Myocyte (in vitro differentiated cells): ENCODE measurements at places on chromosomes 16 and 17.

- no peak for DNase-seq
Measured at GRCh38 chr17:70863436-70864248, 694.3 kb downstream of the KCNJ2 start.

DNA sequence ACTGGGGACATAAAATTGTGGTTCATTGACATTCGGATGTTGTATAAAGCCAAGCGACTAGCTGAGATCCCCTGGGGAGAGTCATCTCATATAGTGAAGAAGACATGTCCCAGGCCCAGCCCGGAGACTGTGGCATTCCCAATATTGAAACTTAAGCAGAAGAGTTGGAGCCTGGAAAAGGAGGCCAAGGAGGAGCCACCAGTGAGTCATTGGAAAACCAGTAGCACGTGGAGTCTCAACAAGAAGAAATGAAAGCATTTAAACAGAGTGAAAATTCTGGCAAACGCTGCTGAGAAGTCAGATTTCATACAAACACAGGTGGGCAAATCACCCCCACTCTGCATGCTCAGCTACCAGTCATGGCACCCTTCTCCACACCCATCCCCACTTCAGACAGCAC, 9.4 kb upstream of the ELAC2 start:
- no peak for DNase-seq

GRCh38 chr17:28916302-28916934, 13.5 kb upstream of the DHRS13 start:
- peak; percentile 40 for DNase-seq

- no peak for DNase-seq
Measured at GRCh38 chr17:12242345-12242954, 221.8 kb downstream of the MAP2K4 start.

GRCh38 chr16:12440228-12440530, 363.5 kb downstream of the CPPED1 start:
- DNase-seq: no peak

- DNase-seq: no peak
Measured at GRCh38 chr17:16975744-16976625, 4.1 kb upstream of the TNFRSF13B start.

DNA sequence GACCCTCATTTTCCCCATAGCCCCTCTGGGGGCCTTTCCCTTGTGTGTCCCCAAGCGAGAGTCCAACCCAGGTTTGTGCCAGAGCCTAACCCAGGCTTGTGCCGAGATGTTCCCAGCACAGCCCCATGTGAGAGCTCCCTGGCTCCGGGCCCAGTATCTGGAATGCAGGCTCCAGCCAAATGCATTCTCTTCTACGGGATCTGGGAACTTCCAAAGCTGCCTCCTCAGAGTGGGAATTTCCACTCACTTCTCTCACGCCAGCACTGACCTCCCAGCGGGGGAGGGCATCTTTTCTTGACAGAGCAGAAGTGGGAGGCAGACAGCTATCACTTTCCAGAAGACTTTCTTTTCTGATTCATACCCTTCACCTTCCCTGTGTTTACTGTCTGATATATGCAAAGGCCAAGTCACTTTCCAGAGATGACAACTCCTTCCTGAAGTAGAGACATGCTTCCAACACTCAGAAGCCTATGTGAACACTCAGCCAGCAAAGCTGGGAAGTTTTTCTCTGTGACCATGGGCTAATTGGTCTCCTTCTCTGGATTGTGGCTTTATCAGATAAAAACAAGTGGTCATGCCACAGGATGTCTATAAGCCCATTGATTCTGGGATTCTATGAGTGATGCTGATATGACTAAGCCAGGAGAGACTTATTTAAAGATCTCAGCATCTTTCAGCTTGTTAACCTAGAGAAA, 2.5 kb upstream of the CCL2 start:
- peak; percentile 51 for DNase-seq

DNA sequence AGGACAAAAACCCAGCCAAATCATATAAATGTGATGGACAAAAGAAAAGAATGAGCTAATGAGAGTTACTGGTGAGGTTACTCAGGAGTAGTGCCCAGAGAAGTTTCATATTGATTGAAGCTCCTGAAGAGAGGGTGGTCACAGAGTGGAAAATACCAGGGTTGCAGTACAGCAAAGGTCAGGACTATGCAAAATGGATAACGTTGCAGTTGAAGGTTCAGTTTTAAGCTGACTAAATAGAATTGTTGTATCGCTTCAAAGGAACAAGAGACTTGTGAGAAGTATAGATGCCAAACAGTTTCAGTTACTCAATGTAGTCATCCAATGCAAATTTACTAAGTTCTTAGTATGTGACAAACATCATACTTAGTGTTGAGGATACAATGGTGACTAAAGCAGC, 47.1 kb downstream of the ABCA8 start:
- no peak for DNase-seq

GRCh38 chr16:30488764-30489605, 16.4 kb downstream of the ITGAL start:
- no peak for DNase-seq

GRCh38 chr16:70412385-70412784, 26.5 kb downstream of the ST3GAL2 start:
- DNase-seq: no peak

- no peak for DNase-seq
Measured at GRCh38 chr17:62854098-62854680, 46.1 kb upstream of the MARCHF10 start.

DNA sequence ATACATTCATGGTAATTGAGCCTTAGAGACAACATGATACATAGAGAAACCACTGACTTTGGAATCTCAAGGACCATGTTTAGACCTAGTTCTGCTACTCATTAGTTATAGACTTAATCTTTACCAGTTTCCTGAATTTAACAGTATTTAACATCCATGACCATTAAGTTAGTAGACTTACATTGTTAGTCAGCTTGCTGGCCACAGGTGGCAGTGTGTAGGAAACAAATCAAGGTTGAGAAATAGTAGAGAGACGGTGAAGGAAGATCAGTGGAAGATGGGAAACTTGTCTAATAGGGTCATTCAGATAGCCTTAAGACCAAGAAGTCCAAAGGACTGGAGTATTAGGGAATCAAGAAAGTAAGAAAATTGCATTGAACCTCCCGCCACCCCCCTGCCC, 31.0 kb downstream of the OMG start:
- no peak for DNase-seq

DNA sequence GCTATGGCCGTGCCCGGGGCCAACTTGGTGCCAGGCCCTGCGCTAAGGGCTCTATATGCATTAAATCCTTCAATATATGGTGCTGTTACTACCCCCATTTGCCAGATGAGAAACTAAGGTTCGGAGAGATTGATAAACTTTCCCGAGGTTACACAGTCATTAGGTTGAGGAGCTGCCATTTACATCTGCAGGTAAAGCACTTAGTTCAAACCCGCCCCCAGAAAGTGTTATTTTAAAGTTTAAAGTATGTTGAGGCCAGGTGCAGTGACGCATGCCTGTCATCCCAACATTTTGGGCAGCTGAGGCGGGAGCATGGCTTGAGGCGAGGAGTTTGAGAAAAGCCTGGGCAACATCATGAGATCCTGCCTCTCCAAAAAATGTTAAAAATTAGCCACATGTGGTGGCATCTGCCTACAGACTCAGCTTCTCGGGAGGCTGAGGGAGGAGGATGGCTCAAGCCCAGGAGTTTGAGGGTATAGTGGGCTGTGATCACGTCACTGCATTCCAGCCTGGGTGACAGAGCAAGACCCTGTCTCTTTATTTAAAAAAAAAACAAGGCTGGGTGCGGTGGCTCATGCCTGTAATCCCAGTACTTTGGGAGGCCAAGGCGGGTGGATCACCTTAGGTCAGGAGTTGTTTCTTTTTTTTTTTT, 264.7 kb downstream of the PARN start:
- DNase-seq: peak; percentile 17

GRCh38 chr17:2194889-2195335, 108.7 kb downstream of the SMG6 start:
- no peak for DNase-seq

GRCh38 chr16:12833926-12834325, 30.2 kb upstream of the CPPED1 start:
- no peak for DNase-seq
